Caco-2 (cell line): ENCODE measurements at places on chromosomes 13 and 19.

DNA sequence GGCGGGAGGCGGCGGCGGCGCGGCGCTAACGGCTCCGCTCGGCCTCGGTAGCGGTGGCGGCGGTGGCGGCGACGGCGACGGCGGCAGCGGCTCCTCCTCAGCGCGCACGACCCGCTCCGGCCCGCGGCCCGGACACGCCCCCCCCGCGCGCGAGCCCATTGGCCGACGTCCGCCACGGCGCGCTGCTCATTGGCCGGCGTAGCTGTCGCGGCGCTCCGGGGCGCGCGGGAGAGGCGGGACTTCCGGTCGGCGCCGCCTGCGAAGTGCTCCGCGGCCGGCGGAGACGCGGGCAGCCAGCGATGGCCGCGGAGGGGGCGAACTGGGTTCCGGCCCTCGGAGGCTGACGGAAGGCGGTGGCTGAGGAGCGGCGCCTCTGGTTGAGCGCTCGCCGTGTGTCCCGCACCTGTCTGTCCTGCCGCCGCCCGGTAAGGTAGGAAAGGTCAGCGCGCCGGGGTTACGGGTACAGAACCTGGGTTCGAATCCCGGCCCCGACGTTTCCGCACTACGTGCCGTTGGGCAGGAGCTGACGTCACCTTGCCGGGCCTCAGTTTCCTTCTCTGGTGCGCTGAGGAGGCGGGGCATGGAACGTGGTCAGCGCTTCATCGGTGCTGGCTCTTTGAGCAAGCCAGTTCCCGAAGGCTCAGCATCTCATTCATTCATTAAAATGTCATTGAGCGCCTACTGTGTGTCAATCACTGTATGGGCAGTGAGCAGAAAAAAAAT lies at the start of gene ELAVL1:
Gene ELAVL1, minus strand, starts transcription at position 108 of the 723 bp plus-strand sequence. CDS start 13,826 bp downstream, outside the sequence.
- peak; percentile 84 for DNase-seq

- DNase-seq, result no peak
Measured at GRCh38 chr13:108044954-108045353, 170.4 kb downstream of the LIG4 start.

- no peak for DNase-seq
Measured at GRCh38 chr19:51089786-51090185, 7.1 kb upstream of the KLK14 start.

DNA sequence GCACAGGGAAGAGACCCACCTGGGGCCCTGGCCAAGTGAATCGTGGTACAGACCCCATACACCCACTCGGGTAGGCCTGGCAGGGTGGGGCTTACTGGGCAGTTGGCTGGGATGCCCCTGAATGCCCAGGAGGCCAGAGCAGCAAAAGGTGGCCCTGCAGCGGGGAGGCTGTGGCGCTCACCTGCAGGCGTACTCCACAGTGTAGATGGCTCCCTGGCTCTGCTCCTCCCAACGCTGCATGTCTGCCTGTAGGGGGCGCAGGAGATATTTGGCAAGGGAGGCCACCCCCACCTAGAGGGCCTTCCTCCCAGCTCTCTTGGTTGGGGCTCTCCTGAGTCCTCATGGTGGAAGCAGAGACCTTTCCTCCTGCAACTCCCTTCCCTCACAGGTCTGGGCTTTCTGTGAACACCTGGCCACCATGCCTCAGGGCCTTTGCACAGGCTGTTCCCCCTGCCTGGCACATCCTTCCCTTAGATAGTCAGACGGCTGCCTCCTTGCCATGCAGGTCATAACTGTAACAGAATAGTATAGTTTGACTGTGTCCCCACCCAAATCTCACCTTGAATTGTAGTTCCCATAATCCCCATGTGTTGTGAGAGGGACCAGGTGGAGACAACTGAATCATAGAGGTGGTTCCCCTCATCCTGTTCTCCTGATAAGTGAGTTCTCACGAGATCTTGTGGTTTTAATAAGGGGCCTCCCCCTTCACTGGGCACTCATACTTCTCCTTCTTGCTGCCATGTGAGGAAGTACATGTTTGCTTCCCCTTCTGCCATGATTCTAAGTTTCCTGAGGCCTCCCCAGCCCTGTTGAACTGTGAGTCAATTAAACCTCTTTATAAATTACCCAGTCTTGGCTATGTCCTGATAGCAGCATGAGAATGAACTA lies 5.9 kb downstream of the BORCS8 start:
- peak; percentile 66 for DNase-seq

- DNase-seq, result no peak
Measured at GRCh38 chr13:77124423-77124822, 97.5 kb upstream of the FBXL3 start.

GRCh38 chr19:21767065-21767800 lies at the start of gene ZNF100:
Gene ZNF100, minus strand, starts transcription at chr19:21767579. Its CDS starts 150 bp downstream, at chr19:21767429.
- DNase-seq, result peak; percentile 89

- DNase-seq, result no peak
Measured at GRCh38 chr13:51747438-51748434, 56.2 kb downstream of the DHRS12 start.

- no peak for DNase-seq
Measured at GRCh38 chr19:32861596-32861995, 8.0 kb downstream of the SLC7A9 start.

DNA sequence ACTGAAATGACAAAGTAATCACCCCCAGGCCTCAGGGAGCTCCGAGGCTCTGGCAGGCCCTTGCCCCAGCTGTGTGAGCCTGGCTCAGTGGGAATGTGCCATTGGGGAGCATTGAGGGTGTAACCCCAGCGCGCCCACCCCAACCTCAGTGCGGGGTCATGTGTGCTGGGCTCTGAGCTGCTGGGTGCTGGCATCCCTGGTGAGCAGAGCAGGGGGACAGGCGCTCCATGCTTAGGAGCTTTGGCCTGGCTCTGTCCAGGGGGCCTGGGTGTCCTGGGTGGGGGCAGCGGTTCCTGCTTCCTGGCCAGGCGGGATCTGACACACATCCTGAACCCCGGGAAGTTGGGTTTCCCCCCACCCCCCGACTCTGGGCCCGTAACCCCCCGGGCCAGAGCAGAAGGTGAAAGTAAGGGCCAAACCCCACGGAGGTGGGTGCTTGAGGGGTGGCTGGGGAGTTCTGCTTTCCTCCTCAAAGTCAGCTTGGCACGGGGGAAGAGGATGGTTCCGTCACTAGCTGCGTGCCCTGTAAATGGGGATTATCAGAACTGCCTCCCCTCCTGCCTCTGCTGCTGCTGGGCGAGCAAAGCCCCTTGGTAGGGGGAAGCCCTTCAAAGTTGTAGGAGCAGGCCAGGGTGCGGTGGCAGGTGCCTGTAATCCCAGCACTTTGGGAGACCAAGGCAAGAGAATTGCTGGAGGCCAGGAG lies 1.7 kb downstream of the LRP3 start:
- no peak for DNase-seq

GRCh38 chr13:40070357-40070756 lies 414.9 kb downstream of the COG6 start:
- DNase-seq, result no peak

GRCh38 chr19:46384396-46384795 lies 29.0 kb downstream of the CCDC8 start:
- no peak for DNase-seq

GRCh38 chr13:59746291-59746962 lies 417.3 kb downstream of the DIAPH3 start:
- DNase-seq, result no peak

- no peak for DNase-seq
Measured at GRCh38 chr19:27718234-27718633, 1494.7 kb downstream of the UQCRFS1 start.

- no peak for DNase-seq
Measured at GRCh38 chr19:39725995-39726394, 11.8 kb downstream of the CLC start.

GRCh38 chr19:2782329-2782935 lies 641 bp downstream of the SGTA start:
- no peak for DNase-seq

DNA sequence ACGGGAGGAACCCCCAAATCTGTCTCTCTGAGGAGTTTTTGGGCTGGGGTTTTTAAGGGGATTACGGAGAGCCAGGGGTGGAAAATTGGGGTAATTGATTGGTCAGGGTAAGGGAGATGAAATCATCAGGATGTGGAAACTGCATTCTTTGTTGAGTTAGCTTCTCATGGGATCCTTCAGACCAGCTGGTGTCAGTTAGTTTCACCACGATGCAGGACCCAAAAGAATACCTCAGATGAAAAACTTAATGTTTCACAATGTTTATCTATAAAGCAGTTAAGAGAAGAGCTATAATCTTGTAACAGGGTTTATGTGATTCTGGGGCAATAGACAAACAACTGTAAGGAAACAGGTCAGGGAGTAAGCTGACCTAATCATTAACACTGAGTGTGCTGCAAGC lies 230.8 kb downstream of the POU4F1 start:
- DNase-seq, result no peak

GRCh38 chr13:96730676-96731075 lies 263.6 kb downstream of the OXGR1 start:
- DNase-seq, result no peak

- no peak for DNase-seq
Measured at GRCh38 chr13:39039041-39039440, 785 bp downstream of the NHLRC3 start.

- DNase-seq, result no peak
Measured at GRCh38 chr19:10114651-10115391, 3.3 kb downstream of the P2RY11 start.

- no peak for DNase-seq
Measured at GRCh38 chr19:29934781-29935180, 7.3 kb upstream of the URI1 start.

DNA sequence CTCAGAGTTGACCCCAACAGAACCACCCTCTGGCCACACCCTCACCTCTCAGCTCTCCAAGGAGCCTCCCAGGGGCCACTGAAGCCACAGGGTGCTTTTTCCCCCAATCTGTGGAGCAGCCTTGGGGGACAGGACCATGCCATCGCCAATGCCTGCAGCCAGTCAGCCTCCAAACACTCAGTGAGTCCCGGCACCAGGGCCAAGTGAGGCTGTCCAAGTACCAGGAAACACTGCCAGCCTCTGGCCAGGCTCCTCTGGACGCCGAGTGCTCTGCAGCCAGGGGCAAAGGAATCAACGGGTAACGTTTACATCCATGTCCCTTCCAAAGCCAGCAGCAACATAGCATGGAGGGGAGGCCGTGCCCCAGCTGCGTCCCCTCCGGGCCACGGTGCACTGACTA lies 9.5 kb upstream of the COMP start:
- no peak for DNase-seq

DNA sequence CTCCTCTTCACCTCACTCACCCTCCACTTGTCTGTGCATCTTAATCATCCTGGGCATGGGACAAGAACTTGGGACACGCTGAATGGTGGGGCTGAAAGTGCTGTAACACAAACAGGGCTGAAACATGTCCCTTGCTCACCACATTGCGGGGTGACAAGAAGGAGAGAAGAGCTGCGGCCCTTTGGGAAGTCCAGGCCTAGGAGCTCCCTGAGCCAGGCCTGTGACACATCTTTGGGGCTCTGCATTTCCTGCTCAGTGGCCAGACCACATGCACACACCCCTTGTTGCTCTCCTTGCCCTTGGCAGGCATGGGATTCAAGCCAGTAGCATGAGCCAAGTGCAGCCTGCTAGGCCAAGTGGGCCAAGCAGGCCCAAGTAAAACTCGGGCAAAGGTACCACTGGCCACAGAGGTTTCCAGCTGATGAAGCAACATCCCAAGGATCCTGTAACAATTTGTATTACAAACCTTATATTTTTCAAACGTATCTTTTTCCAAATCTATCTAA lies 1384.3 kb upstream of the PCDH20 start:
- DNase-seq, result no peak

- DNase-seq, result peak; percentile 73
Measured at GRCh38 chr13:40777166-40777808, 6.3 kb upstream of the MRPS31 start.

DNA sequence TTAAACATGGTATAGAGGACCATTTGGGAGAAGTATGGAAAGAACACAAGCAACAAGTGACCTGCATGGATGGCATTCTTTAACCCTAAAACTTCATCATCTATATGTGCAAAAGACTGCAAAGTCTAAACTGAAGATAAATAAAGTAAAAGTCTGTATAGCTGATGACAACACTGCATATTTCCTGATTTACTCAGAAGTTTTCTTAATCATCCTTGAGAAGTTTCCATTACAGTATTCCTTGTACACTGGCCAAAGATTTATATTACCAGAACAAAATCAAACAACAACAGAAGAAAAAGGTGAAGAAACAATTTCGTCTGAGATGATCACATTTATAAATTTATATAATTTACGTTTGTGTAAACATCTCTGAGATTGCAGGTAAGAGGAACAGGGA lies 805.7 kb downstream of the PCDH9 start:
- DNase-seq, result no peak

DNA sequence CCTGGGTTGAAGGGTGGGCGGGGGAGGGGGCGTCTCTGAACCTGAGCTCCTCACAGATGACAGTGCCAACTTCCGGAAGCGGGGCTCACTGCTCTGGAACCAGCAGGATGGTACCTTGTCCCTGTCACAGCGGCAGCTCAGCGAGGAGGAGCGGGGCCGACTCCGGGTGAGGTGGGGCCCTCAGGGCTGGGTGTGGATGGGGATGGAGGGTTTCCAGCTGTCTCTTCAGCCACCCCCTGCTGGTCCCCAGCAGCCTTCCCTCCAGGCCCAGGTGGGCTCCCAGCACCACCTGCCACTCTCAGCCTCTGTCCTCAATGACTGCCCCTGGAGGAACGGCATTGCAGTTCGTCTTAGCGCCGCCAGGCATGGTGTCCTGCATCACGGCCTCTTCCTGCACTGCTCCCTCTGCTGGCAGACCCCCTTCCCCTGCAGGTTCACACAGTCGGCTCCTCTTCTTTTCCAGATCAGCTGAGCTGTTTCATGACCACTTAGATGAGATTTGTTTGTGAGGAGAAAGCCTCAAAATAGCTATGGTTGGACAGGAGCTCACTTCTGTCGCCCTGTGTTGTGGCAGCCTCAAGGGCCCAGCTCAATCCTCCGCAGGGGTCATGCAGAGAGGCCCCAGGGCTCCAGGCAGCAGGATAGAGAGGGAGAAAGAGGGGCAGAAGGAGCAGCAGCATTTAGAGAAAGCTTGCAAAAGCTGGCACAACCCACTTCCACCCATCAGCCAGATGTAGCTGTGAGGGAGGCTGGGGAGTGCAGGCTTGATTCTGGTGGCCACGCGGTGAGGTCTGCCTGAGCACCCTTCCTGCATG lies 2.5 kb upstream of the GARIN5A start:
- DNase-seq, result no peak

DNA sequence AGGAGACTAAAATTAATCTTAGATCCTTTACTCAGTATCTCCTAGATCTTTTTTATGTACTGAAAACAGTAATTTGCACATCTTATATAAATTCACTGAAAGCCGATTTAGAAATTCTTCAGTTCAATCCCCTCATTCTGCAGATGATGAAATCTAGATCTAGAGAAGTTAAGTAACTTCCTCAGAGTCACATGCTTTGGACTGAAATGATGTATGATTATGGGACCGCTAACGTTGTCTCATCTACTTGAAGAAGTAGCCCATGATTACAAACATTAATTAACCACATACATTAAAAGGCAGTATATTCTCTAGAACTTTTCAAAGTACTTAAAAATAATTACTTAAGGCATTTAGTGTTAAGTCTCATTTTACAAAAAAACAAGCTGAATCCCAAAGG lies 37.8 kb downstream of the ELF1 start:
- no peak for DNase-seq

- peak; percentile 34 for DNase-seq
Measured at GRCh38 chr19:7637374-7638256, 705 bp downstream of the STXBP2 start.
